GM23248 (cell line): ENCODE measurements at places on chromosomes 13 and 19. TPM values are rescaled to one million over a fixed set of nuclear protein-coding genes. Genes with fewer than 3 reads are reported as not detected.

DNA sequence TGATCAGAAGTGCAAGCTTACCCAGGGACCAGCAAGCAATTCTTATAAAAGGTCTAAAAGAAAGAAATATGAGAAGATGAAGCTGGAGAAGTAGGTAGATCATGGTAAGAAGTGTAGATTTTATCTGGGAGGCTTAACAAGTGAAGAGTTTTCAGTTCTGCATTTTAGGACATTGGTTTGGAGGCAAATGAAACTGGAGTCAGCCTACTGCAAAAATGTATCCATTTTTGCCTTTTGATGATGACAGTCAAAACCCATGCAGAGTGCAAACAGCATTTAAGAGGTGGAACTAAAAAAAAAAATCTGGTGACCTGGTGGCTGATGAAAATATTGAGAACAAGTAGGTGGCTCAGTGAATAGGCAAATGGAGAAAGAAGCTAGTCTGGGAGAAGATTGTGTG lies 216.9 kb downstream of the DNAJC15 start:
- DNase-seq, result no peak
- no peaks in the 10 kb centered on the region for H3K27me3 ChIP-seq
- peaks cover 15% of the 10 kb centered on the region for H3K4me1 ChIP-seq
- H3K36me3 ChIP-seq, result no peaks in the 10 kb centered on the region

GRCh38 chr19:28472843-28473242 lies 740.1 kb downstream of the UQCRFS1 start:
- H3K4me3 ChIP-seq, result no peak overlapping the region
- H3K27me3 ChIP-seq, result 0 out of 2 replicates have a peak, but pooled peaks cover 9% of the 10 kb centered on the region
- no peaks in the 10 kb centered on the region for H3K36me3 ChIP-seq
- H3K4me1 ChIP-seq, result peaks cover 33% of the 10 kb centered on the region
- DNase-seq, result peak; percentile 30
- H3K27ac ChIP-seq, result no peak overlapping the region

- DNase-seq, result no peak
- no peaks in the 10 kb centered on the region for H3K27me3 ChIP-seq
- H3K4me3 ChIP-seq, result no peak overlapping the region
- peaks cover 15% of the 10 kb centered on the region; the same call in 1 of the 2 replicates for H3K4me1 ChIP-seq
- H3K36me3 ChIP-seq, result no peaks in the 10 kb centered on the region
- no peak overlapping the region for H3K27ac ChIP-seq
Observed at GRCh38 chr19:12912571-12912970, 6.5 kb downstream of the SYCE2 start.

The NLRP4 gene
- total RNA-seq, result not detected in 2 replicates

The CABP5 gene
- not detected in 2 replicates for total RNA-seq

DNA sequence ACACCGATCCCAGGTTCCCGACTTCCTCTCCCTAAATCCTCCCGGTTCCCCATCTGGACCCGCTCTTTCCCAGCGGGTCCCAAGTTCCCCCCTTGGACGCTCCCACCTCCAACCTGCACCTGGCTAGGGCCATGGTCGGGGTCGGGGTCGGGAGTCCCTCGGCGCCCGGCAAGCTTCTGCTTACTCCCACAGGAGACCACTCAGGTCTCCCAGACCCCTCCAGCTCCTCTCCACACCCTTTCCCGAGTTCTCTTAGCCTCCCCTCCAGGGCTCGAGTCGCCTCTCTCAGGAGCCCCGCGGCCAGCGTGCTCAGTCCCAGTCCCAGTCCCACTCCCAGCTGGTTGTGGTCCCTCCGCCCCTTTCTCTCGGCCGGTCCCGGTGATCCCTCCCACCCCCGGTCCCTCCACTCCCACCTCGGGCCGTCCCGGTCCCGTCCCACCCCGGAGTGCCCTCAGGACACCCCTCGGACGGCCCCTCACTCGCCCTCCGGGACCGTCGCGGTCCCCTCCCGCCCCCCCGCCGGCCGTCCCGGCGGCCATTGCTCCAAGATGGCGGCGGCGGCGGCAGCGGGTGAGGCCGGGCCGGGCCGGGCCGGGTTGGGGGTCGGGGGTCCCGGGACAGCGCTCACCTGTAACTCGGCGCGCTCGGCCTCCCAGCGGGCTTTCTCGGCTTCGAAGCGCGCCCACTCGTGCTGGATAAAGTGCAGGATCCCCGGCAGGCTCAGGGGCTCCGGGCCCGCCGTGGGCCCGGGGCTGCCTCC lies at the start of gene FKRP:
Gene FKRP, plus strand, starts transcription at position 537 of the 760 bp plus-strand sequence. CDS start 9,394 bp downstream, outside the sequence.
- H3K27ac ChIP-seq, result no peak within 1 kb of the TSS; the same call in 1 of the 2 replicates
- H3K27me3 ChIP-seq, result no peaks in the 10 kb centered on the region
- peak; percentile 54 for DNase-seq

DNA sequence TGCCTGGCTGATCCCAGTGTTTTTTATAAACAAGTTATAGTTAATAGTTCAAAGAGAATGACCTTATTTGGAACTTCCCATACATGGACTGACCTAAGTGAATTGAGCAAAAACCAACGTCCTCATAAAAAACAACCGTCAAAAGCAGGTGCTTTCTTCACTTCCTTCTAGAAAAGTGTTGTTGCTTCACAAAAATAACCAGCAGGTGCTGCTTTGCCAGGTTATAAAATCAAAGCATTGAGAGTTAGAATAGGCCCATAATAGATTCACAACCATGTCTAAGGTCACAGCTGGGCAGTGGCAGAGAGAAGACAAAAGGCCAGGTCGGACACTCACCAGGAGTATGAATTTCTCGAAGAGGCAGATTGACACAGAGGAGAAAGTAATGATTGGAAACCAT lies 9.5 kb downstream of the RUBCNL start:
- no peaks in the 10 kb centered on the region for H3K36me3 ChIP-seq
- H3K4me3 ChIP-seq, result no peak overlapping the region
- no peak overlapping the region for H3K27ac ChIP-seq
- H3K27me3 ChIP-seq, result no peaks in the 10 kb centered on the region
- no peaks in the 10 kb centered on the region for H3K4me1 ChIP-seq

DNA sequence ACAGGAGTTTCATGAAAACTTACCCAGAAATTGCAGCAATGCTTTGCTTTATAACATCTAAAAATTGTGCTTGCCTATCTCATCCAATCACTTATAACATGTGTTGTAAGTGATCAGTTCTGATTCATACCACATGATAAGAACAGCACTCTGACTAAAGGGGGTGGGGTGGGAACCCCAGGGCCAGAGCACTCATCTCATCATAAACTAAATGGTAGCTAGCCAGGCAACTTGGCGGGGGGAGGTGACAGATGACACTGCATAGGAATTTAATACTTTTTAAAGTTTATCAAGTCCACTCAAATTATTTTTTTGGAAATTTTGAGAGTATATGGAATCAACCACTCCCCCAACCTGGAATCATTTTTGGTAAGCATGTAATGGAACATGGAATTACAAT lies 42.1 kb downstream of the FOXO1 start:
- peak; percentile 43 for DNase-seq
- no peak overlapping the region for H3K27ac ChIP-seq
- H3K4me1 ChIP-seq, result peaks cover 7% of the 10 kb centered on the region; the same call in 1 of the 2 replicates
- no peak overlapping the region for H3K4me3 ChIP-seq

The GFY gene
- total RNA-seq, result not detected in 2 replicates

The CLIP3 gene
- total RNA-seq, result 10.9 and 14.9 TPM in 2 replicates

DNA sequence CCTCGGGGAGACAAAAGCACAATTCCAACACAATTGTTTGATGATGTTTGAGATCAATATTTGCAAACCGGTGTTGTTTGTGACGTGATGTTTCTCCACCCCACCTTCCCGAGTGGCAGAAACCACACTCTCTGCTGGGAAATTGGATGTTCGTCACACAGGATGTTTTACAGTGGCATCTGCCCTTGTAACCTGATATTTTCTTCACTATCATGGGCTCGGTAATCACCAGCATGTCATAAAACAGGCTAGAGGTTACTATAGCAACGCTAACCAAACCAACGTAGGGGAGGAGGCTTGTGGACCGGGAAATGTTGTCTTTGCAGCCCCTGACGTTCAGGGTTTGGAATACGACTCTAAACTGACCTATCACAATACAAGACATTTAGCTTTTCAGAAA lies 454.5 kb downstream of the IRS2 start:
- H3K36me3 ChIP-seq, result no peaks in the 10 kb centered on the region
- peaks cover 26% of the 10 kb centered on the region for H3K4me1 ChIP-seq
- peak; percentile 60 for DNase-seq
- no peak overlapping the region for H3K27ac ChIP-seq

The KLK13 gene
- not detected in 2 replicates for total RNA-seq

DNA sequence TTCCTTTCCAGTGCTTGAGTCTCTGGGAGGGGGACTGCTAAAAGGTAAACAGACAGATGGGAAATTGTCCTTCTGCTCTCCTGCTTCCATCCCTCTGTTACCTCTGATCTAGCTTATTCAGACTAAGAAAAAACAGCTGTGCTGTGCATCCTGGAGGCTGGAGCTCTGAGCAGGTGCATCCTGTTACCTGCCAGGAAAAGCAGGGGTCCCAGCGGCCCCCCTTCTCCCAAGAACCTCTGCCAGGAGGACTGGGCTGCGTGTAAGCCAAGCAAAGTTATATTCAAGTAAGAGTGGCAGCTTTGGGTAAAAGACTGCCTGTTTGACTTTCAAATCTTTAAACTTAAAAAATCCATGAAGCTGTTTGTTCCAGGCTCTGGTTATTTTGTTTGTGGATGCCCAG lies 75.1 kb downstream of the C13orf42 start:
- peaks cover 38% of the 10 kb centered on the region for H3K27me3 ChIP-seq
- no peak for DNase-seq
- no peaks in the 10 kb centered on the region for H3K4me1 ChIP-seq
- no peak overlapping the region for H3K4me3 ChIP-seq

DNA sequence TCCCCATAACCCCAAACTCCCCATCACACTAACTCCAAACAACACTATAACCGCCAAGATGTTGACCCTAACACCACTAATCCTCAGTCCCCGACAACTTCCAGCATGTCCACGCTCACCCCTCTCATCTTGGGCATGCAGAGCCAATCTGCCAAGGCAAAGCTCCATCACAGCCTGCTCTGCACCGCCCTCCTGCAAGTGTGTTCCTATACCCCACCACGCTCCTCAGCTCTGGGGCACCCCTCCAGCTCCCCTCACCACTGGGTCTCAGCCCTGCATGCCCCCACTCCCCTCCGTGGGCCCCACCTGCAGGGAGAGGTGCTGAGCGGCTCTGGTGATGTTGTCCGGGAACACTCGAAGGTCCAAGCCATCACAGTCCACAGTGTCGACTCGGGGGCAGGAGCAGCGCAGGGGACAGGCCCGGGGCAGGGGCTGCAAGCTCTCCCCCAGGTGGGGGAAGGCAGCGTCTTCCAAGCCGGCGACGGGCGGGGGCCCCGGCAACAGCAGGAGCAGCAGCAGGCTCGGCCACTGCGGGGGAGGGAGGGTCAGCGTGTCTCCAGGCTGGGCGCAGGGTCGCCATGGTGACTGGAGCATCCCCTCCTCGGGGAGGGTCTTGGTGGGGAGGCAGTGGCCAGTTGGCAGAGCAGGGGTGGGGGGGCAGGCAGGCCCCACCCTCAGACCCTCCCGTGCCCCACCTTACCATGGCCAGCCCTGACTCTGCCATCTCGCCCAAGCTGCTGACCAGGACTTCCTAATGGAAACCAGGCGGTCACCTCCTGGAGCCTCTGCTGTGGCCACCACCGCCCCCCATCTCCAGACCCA lies 527 bp downstream of the PODNL1 start:
- H3K4me1 ChIP-seq, result peaks cover 6% of the 10 kb centered on the region
- H3K27ac ChIP-seq, result peak overlapping the region; percentile 39
- peak; percentile 67 for DNase-seq
- H3K27me3 ChIP-seq, result no peaks in the 10 kb centered on the region
- peak overlapping the region; percentile 74 for H3K4me3 ChIP-seq

DNA sequence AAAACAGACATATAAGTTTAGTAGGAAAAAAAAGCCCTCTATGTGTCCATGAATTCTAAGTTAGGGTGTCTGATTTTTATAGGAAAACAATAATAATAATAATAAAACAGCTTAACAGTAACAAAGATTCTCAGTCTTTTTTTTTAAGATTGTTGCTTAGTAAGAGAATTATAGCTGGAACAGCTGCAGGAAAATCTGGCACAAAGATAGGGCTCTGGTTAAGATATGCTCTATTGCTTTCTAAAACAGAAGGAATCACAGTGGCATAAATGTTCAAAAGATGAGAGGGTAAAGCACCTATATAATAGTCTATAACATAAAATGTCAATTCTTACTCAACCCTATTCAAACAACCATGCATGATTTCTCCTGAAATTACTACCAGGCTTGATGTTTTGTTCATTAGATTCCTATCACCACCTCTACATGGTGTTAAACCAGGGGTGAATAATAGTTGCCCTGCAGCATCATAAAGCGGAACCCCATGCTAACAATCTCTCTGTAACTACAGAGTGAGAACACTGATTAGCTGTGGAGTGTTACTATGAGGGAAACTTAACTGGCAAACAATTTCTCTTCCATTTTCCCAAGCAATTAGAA lies 541.4 kb upstream of the MIR17HG start:
- no peak overlapping the region for H3K27ac ChIP-seq
- no peaks in the 10 kb centered on the region for H3K27me3 ChIP-seq
- no peaks in the 10 kb centered on the region for H3K36me3 ChIP-seq
- H3K4me3 ChIP-seq, result no peak overlapping the region

- no peak overlapping the region for H3K27ac ChIP-seq
- DNase-seq, result no peak
- no peaks in the 10 kb centered on the region for H3K36me3 ChIP-seq
- H3K4me3 ChIP-seq, result no peak overlapping the region
Observed at GRCh38 chr13:37884026-37884425, 14.5 kb upstream of the TRPC4 start.

The KLF1 gene
- total RNA-seq, result 0.11 TPM in 1 of 2 replicates, not detected in the other

The TEX29 gene
- not detected in 2 replicates for total RNA-seq

GRCh38 chr19:39413272-39413910 lies 922 bp downstream of the PLEKHG2 start:
- DNase-seq, result peak; percentile 75
- peaks cover 5% of the 10 kb centered on the region; the same call in 1 of the 2 replicates for H3K36me3 ChIP-seq
- peak overlapping the region; percentile 87 for H3K4me3 ChIP-seq
- H3K27me3 ChIP-seq, result no peaks in the 10 kb centered on the region

- 0 out of 2 replicates have a peak overlapping the region, but pooled peaks have one; percentile 7 for H3K27ac ChIP-seq
- DNase-seq, result peak; percentile 72
- H3K4me1 ChIP-seq, result peaks cover 13% of the 10 kb centered on the region; the same call in 1 of the 2 replicates
- no peaks in the 10 kb centered on the region for H3K36me3 ChIP-seq
Observed at GRCh38 chr13:105920370-105920769, 615.1 kb downstream of the EFNB2 start.

DNA sequence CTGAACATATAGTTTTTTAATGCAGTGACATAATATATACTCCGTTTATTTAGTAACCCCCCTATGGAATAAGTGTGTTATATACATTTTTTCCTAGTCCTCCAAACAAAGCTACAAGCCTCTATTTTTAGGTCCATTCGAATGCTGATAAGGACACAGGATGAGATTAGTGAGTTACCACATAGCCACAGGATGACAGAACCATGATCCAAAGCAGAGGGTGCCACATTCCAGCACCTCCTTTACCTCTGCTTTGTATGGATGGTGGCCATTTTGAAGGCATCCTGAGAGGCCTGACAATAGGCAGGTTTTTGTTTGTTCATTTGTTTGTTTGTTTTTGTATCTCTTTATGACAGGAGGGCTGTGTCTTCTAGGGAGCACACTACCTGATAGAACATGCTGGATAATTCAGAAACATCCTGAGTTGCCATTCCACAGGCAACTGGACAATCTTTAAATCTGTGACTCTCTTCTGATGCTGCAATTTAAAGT lies 186.3 kb downstream of the MTUS2 start:
- no peaks in the 10 kb centered on the region for H3K27me3 ChIP-seq
- no peak for DNase-seq

DNA sequence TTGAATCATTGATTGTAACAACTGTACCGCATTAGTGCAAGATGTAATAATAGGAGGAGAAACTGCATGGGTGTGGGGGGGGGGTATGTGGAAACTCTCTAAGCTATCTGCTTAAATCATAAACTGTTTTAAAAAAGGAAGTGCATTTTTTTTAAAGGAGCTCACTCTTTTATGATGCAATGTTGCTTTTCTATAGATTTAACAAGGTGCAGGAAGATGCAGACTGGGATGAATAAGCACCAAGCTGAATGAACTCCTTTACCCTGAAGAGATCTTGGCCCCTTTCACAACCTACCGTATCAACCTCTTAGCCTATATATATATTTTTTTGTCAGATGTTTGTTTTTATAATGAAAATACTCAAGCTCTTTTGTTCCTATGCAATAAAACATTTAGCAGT lies 95.9 kb downstream of the AKAP11 start:
- H3K4me3 ChIP-seq, result no peak overlapping the region
